H1 (cell line): ENCODE measurements at places on chromosomes 5 and 9. TPM values are rescaled to one million over a fixed set of nuclear protein-coding genes. Genes with fewer than 3 reads are reported as not detected.

DNA sequence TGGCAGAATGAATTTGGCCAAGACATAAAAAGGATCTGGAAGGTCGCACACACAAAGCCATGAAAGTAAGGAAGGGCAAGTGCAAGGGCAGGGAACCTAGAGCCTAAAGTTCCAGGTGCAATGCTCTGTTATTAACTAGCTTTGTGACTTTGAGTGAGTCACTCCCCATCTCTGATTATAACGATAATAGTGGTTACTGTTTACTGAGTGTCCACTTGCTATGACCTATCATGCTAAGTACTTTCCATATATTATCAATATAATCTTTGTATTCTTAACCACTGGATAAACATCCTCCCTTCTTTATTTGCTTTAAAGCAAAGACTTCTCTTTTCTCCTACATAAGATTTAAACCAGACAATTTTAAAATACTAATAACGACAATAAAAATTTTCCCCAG is 504.6 kb upstream of the BRINP1 start:
- H3K36me3 ChIP-seq, result no peaks in the 10 kb centered on the region
- H3K27ac ChIP-seq, result no peak overlapping the region
- DNase-seq, result no peak
- no peak overlapping the region for H3K4me3 ChIP-seq

The SHC3 gene
- total RNA-seq, result 7.1 and 8.4 TPM in 2 replicates

The FBXW5 gene
- total RNA-seq, result 49.0 and 49.5 TPM in 2 replicates

DNA sequence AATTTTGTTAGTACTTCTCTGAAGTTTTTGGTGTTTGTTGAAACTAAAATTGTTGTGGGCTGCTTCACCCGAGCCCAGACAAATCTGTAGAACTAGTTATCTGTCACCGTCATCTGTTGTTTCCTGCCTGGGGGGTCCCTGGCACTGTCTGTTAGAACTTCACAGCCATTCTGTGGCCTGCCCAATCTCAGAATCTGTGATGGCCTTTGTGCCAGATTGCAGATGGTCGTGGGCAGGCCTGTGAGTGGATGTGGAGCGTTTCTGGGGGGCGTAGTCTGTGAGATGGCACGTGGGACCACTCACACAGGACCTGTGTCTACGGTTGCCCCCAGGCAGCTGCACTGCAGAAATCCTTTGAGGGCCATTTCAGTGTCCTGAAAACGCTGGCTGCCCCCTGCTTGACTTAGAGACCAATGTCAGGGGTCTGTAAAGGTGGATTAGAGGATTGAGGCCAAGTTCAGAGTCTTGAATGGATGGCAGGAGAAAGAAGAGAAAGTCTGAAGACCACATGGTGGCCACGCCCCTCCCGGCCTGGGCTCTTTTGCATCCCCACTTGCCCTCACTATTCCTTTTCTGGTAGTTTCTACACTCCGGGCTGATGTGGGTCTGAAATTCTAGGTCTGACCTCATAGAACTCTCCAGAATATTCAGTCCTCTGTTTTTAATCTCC is 38.3 kb downstream of the TRIO start:
- H3K27me3 ChIP-seq, result no peaks in the 10 kb centered on the region
- H3K4me3 ChIP-seq, result no peak overlapping the region
- no peak overlapping the region for H3K27ac ChIP-seq
- H3K36me3 ChIP-seq, result no peaks in the 10 kb centered on the region
- peaks cover 31% of the 10 kb centered on the region for H3K4me1 ChIP-seq
- no peak for DNase-seq
